Upper lobe of left lung (tissue), 6 donors: ENCODE measurements at places on chromosomes 7 and 10. TPM values are rescaled to one million over a fixed set of nuclear protein-coding genes. Genes with fewer than 3 reads are reported as not detected.

DNA sequence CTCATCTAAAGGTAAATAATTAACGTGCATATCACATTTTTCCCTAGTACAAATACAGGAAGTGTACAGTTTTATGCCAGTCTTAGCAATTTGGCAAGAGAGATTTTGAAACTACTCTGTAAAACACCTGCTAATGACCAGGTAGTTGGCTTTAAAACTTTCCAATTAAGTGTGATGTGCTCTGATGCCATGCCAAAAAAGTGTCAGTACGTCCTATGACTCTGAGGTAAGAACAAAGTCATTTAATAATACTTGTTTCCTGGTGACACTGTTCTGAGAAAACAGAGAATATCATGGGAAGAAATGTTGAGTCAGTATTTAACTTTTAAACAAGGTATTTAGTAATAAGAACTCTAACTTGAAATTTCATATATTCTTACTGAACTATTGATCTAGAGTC, 9.6 kb downstream of the PDZD8 start:
- no peak for DNase-seq
- H3K36me3 ChIP-seq = no peaks in the 10 kb centered on the region
- no peak overlapping the region for H3K4me3 ChIP-seq
- no peak overlapping the region for H3K27ac ChIP-seq
- H3K4me1 ChIP-seq = peaks cover 78% of the 10 kb centered on the region
- no peaks in the 10 kb centered on the region for H3K27me3 ChIP-seq

GRCh38 chr7:138602451-138602850, 98.7 kb downstream of the SVOPL start:
- no peaks in the 10 kb centered on the region for H3K4me1 ChIP-seq
- no peak overlapping the region for H3K27ac ChIP-seq
- no peaks in the 10 kb centered on the region for H3K36me3 ChIP-seq

DNA sequence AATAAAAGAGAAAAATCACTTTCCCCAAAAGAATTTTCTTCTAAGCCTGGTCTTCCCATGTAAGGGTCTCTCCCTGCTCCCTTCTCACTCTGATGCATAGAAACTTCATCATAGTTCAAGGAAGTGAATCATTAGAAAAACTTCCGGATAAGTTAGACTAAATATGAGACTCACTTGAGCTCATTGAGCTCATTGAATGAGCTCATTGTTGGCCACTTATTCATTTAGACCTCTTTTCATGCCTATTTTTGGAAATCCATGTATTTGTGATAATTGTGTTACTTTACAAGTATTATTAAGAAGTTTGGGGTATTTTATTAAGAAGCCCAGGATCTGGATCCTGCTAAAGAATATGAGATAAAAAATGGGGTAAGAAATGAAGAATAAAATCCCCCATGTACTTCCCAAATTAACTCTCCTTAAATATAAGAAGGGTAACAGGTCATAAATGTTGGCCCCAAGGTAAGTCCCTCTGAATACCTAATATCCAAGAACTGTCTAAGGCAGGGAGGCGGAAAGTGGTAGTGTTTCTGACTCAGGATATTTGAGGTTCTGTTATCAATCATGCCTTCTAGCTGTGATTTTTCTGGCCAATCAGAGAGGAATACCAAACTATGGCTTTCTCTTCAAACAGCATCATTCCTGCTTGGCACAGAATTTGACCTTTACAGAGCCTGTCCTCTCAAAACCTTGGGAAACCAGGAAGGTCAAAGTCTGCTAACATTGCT, 236.5 kb upstream of the PTN start:
- H3K27me3 ChIP-seq = no peaks in the 10 kb centered on the region
- no peak for DNase-seq
- H3K27ac ChIP-seq = no peak overlapping the region
- H3K36me3 ChIP-seq = no peaks in the 10 kb centered on the region
- no peaks in the 10 kb centered on the region for H3K4me1 ChIP-seq

- H3K36me3 ChIP-seq = peaks cover 5% of the 10 kb centered on the region
- H3K27me3 ChIP-seq = no peaks in the 10 kb centered on the region
- no peak overlapping the region for H3K27ac ChIP-seq
- H3K4me3 ChIP-seq = no peak overlapping the region
Observed at GRCh38 chr7:75534727-75535307, 42.7 kb downstream of the SPDYE5 start.

- H3K4me1 ChIP-seq = no peaks in the 10 kb centered on the region
- peak; percentile 65 for DNase-seq
- H3K27ac ChIP-seq = no peak overlapping the region
- H3K4me3 ChIP-seq = no peak overlapping the region
- H3K27me3 ChIP-seq = no peaks in the 10 kb centered on the region
Observed at GRCh38 chr7:129205126-129205818, 16.8 kb downstream of the SMO start.

- peaks cover 5% of the 10 kb centered on the region for H3K4me1 ChIP-seq
- no peaks in the 10 kb centered on the region for H3K36me3 ChIP-seq
- no peak overlapping the region for H3K4me3 ChIP-seq
- peak overlapping the region; percentile 75 for H3K27ac ChIP-seq
Observed at GRCh38 chr7:1512781-1513656, 8.8 kb upstream of the INTS1 start.

DNA sequence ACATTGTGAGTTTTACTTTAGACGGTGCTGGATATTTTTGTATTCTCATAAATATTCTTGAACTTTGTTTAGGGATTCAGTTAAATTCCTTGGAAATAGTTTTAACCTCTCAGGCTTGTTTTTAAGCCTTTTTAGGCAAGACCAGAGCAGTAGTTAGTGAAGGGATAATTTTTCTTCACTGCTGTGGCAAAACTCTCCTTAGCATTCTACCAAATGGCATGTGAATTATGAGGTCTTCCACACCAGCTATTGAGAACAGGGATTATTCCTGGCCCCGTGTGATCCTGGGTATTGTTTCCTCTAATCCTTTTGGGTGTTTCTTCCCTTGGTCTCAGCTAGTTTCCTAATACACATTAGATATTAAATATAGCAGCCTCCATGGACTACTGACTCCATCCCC, 46.2 kb downstream of the CCDC71L start:
- no peak overlapping the region for H3K4me3 ChIP-seq
- DNase-seq = no peak
- H3K36me3 ChIP-seq = no peaks in the 10 kb centered on the region

GRCh38 chr7:155299535-155300202, 2.0 kb downstream of the INSIG1 start:
- H3K4me3 ChIP-seq = peak overlapping the region; percentile 99
- no peaks in the 10 kb centered on the region for H3K27me3 ChIP-seq
- H3K27ac ChIP-seq = peak overlapping the region; percentile 98
- H3K4me1 ChIP-seq = peaks cover 32% of the 10 kb centered on the region

DNA sequence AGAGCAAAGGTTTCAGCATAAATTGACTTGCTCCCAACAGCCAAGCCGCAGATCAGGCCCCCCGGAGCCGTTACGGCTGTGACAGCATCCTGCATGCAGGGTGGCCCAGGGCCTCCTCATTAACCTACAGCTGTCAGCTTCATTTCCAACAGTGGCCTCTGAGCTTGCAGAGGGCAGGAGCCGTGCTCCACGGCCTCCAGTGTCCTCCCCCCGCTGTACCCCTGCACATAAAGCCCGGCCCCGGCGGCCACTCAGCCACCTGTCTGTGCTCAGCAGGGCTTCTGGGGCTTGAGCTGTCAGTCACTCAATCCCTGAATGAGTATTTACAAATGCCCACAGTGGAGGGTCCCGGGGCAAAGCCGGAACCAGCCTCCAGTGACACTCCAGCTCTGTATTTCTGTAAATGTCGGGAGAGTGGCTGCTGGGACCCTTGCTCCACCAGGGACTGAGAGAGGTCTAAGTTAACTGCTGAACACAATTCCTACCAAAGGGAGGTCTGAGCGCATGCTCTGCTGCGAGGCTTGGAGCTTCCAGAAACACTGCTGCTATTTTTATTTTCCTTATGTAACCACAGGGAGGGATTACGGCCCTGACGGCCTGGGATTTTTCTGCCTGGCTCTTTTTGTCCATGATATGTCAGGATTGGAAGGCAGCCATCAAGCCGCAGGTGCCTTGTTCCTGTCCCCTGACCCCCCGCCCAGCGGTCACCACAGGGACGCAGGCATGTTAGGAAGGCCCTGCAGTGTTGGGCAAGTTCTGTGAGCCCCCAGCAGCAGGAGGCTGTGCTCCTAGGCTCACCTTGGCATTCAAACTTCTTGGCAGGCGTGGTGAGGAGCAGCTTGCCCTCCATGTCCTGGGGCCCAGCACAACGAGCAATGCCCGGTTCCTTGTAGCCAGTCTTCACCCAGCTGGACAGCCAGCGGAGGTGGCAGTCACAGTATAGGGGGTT, 165.0 kb downstream of the SLIT1 start:
- no peak overlapping the region for H3K27ac ChIP-seq
- DNase-seq = no peak
- no peaks in the 10 kb centered on the region for H3K27me3 ChIP-seq
- H3K4me3 ChIP-seq = no peak overlapping the region

DNA sequence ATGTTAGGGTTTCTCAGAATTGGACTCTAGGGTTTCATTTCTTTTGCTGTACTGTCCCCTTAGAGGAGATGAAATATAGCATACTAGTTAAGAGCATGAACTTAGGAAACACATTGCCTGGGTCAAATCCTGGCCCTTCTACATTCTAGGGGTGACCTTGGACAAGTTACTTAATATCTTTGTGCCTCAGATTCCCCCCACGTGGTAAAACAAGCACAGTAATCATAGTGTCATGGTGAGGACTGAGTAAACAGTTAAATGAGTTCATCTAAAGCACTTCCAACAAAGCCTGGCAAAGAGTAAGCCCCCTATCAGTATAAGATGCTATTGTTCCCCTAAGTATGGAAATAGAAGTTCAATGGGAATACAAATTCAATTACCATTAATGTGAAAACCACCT, 5.1 kb downstream of the DPY19L1 start:
- no peak overlapping the region for H3K4me3 ChIP-seq
- no peak for DNase-seq
- no peak overlapping the region for H3K27ac ChIP-seq

DNA sequence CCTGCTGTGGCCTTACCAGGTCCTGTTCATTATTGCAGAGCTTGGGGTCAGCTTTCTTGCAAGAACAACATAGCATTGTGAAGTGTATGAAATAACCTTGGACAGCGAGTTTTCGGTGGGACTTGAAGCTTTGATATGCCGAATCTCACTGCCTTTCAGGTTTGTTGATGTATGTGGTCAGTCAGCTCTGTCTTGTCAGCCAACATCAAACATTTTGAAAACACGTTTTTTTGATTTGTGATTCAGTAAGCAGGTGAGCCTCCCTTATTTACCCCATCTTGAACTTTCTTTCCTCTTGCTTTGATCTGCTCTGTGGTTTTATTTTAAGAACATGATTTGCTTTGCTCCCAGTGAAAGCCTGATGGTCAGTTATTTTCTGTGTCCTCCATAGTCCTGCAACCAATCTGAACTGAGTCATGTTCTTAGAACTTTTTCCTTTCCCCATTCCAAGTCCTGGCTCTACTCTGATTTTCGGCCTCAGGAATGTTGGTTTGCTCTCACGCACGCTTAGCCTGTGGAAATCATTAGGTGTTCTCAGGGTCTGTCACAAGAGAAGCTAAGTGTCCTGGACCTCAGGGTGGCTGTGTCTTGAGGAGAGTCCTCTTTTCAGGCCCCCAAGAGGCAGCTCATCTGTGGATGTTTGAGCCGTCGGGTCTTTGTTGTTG, 8.7 kb downstream of the WBP1L start:
- H3K4me3 ChIP-seq = no peak overlapping the region
- DNase-seq = no peak
- peak overlapping the region; percentile 74 for H3K27ac ChIP-seq
- no peaks in the 10 kb centered on the region for H3K36me3 ChIP-seq

DNA sequence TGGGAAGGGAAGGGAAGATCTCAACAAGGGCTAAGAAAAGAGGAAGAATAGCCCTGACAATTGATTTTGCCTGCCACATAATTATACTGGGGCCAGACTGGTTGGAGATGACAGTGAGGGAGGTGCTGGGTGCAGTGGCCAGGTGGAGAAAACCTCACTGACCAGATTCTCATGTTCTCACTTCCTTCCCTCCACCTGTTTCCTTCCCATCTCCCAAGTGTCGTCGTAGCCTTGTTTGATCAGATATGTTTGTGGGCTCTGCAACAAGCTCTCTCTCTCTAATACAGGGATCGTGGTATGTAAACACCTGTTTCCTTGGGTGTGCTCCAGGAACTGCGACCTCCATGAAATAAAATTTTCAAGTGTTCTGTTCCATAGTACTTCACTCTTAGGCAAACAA, 60.2 kb downstream of the VCL start:
- DNase-seq = no peak
- H3K27me3 ChIP-seq = no peaks in the 10 kb centered on the region
- peak overlapping the region; percentile 65 for H3K27ac ChIP-seq
- peaks cover 38% of the 10 kb centered on the region for H3K4me1 ChIP-seq

- peaks cover 3% of the 10 kb centered on the region for H3K36me3 ChIP-seq
- peaks cover 99% of the 10 kb centered on the region for H3K4me1 ChIP-seq
- H3K27me3 ChIP-seq = no peaks in the 10 kb centered on the region
- DNase-seq = no peak
- H3K4me3 ChIP-seq = no peak overlapping the region
Observed at GRCh38 chr10:79239275-79239779, 107.9 kb upstream of the PPIF start.

Gene LRRC18
- not detected for total RNA-seq

Gene ABCB1
- 4.2 TPM for total RNA-seq

Gene DNAJC30
- 13.1 TPM for total RNA-seq

Gene PTN
- 2.7 TPM for total RNA-seq

Gene ZNF365
- 1.4 TPM for total RNA-seq
